ENCODE measurements at places on chromosomes 5 and 9.
A peak's percentile ranks its signal among the peaks of the same experiment; 100 is the strongest.

- H3K27me3 ChIP-seq = no peaks in the 10 kb centered on the region
- H3K4me3 ChIP-seq = no peak overlapping the region
- peaks cover 3% of the 10 kb centered on the region for H3K36me3 ChIP-seq
- no peak overlapping the region for H3K27ac ChIP-seq
- H3K4me1 ChIP-seq = no peaks in the 10 kb centered on the region
Measured at GRCh38 chr5:64806537-64806936, 37.8 kb downstream of the CWC27 start.

DNA sequence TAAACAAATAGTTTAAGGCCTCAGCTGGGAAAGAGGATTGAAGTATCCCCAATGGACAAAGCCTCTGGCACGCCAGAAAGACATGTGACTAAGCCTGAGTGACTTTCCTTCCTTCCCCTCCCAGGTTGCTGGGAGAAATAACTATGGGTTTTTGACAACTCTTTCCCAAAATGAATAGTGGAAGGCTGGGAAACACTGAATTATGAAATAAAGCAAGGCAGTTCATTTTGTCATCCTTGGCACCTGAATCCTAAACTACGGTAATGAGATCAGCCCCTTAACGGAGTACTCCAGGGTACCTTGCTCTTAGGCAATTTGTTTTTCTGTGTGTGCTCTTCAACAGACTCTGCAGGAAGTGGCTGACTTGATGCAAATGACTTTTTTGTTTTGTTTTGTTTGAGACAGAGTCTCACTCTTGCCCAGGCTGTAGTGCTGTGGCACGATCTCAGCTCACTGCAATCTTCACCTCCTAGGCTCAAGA is 75.2 kb downstream of the LMNB1 start:
- DNase-seq = no peak
- peaks cover 1% of the 10 kb centered on the region for H3K4me1 ChIP-seq
- H3K36me3 ChIP-seq = no peaks in the 10 kb centered on the region
- no peak overlapping the region for H3K4me3 ChIP-seq
- H3K27ac ChIP-seq = no peak overlapping the region

- no peak overlapping the region for H3K27ac ChIP-seq
- H3K27me3 ChIP-seq = no peaks in the 10 kb centered on the region
- peaks cover 56% of the 10 kb centered on the region for H3K4me1 ChIP-seq
- DNase-seq = peak; percentile 23
Measured at GRCh38 chr5:31408814-31409213, 123.1 kb downstream of the DROSHA start.

DNA sequence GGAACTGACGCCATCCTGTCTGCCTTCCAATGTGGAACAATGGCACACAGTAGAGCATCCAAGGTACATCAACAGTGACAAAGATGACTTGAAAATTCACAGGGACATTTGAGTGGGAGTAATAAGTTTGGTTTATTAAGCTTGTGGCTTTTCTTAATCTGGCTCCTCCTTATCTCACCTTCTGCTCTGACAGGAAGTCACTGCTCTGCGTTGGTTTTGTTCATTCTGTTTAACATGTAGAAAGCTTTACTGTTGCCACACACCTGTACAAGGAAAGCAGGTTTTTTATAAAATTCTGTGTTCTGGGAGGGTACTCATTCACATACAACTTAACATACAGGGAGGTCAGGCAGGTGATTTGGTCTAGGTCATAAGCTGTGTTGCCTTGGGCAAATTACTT is 1.6 kb upstream of the GZMK start:
- no peaks in the 10 kb centered on the region for H3K36me3 ChIP-seq
- no peak for DNase-seq
- H3K4me1 ChIP-seq = no peaks in the 10 kb centered on the region
- H3K4me3 ChIP-seq = no peak overlapping the region
